ENCODE measurements at places on chromosomes 6 and 20.

DNA sequence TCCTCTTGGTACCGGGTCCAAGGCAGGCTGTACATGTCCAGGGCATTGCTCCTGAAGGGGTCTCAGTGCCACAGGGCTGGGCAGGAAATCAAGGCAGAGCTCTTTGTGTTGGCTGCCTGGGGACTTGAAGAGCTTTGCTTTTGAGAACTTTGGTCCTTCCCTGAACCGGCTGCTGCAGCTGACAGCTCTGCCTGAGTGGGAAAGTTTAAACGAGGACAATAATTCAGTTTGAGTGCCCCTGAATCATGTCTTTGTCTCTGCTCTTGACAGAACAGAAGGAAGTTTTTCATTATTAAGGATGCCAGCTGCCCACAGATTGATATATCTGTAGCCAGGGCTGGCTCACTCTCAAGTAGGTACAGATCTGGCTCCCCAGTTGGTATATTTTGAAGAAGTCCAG is 56.1 kb downstream of the ANKRD6 start:
- no peak for DNase-seq

DNA sequence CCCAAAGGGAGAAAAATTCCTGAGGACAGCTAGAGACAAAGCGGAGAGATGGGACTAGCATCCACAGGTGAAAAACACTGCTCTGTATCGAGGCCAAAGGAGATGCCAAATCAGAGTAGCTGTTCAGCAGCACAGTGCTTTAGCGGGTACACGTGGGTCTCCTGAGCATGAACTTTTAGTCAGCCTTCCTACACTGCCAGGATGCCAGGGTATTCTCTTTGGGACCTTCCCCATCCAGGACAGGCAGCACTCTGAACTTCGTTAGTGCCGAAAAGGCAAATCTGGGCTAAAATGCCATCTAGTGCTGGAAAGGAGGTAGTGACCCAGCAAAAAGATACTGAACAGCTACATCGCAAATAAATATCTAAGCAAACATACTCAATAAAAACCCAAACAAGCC is 64.9 kb downstream of the C6orf58 start:
- DNase-seq, result peak; percentile 4

- DNase-seq, result no peak
Measured at GRCh38 chr6:83510791-83511190, 1.5 kb upstream of the PRSS35 start.

DNA sequence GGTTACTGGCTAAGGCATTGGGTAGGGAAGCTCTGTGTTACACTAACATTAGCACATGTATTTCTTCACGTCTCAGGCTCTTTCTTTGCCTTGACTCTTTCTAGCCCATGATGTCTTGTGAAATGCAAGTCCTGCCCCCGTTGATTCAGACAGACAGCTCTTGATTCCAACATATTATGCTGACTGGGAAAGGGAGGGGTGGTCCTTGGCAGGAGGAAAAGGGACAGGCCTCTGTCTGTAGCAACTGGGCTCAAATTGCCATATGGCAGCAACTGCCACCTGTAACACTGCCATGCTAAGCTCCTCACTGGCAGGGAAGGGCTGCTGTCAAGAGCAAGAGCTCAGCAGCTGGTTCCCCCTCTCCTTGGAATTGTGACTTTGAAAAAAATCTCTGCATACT is 5.7 kb upstream of the KCNK15 start:
- DNase-seq, result no peak

DNA sequence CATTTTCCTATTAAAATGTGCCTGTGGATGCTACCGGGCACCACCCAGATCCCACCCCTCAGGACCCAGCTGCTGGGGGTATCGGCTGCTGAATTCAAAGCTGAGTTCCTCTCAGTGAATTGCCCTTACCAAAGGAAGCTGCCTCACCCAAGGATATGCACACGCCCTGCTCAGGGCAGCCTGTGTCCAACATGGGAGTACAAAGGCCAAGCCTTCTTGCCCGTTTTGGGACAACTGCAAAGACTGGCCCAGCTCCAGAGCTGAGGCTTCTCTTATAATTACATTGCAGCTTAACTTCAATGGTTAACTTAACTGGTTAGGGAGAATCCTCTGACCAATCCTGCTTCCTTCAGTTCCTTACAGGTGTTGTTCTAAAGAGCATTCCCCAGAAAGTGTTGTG is 19.8 kb upstream of the FANCE start:
- DNase-seq, result no peak

GRCh38 chr20:38021087-38021772 is 12.0 kb downstream of the TTI1 start:
- no peak for DNase-seq

DNA sequence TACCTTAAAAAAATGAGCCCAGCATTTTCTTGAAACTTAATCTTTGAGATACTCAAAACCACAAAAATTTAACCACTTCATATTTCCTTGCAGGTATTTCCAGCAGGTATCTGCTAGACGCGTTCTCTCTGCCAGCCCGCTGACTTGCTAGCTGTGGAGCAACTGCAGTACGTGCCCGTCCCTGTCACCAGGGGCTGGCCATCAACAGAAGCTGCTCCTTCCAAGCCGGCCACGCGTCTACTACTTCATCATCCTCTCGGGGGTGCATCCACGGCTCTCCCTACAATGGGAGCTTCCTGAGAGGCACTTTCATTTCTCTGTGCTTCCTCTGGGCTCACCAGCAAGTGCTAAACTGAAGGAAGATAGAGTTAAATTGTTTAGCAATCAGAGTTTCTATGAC is 132.4 kb downstream of the DTNBP1 start:
- DNase-seq, result no peak

- DNase-seq, result no peak
Measured at GRCh38 chr6:52375780-52376556, 14.0 kb downstream of the PAQR8 start.

DNA sequence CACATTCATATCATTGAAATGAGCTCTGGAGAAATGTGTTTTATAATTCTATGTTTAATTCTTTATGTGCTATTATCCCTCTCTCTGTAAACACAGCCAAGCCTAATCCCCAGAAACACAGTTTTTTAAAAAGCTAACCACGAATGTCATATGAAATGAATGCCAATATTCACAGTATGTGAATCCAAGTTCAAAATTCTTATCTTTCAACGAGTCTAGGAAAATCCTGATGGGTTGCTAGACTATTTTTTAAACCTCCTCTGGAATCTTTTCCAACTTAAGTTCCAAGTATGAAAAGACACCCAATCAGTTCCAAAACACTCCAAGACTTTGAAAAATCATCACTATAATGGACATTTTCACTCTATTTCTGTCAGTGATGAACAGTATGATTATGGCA is 689.3 kb downstream of the HACE1 start:
- DNase-seq, result no peak

DNA sequence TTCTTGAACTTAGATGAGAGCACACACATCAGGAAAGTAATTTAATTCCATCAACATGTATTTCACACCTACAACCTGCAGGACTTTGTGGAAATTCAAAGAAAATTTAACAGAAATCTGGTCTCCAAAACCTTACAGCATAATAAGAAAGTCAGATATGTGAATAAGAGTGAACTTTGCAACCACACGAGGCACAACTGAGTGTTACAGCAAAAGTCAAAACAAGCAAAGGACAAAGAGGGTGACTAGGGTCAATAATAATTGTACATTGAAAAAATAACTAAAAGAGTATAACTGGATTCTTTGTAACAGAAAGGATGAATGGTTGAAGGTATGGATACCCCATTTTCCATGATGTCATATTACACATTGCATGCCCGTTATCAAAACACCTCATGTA is 113.8 kb downstream of the MTFR2 start:
- no peak for DNase-seq

- no peak for DNase-seq
Measured at GRCh38 chr6:79812195-79812594, 135.2 kb downstream of the ELOVL4 start.

DNA sequence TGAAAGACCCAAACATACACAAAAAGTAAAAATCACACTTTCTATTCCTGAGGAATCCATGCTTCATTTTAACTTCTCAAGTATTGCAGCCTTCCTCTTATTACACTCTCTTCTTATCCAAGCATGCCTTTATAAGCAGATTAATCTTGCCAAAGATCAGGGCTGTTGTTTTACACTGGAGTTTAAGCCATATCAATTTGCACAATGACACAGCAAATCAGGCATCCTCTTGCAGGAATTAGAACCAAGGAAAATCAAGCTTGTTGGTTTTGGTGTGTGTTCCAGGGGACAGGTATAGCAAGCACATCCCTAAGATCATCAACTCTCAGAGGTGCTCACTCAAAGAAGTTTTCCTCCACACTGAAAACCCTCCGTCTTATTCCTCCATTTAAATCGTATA is 69.5 kb downstream of the CYP39A1 start:
- DNase-seq, result peak; percentile 23

DNA sequence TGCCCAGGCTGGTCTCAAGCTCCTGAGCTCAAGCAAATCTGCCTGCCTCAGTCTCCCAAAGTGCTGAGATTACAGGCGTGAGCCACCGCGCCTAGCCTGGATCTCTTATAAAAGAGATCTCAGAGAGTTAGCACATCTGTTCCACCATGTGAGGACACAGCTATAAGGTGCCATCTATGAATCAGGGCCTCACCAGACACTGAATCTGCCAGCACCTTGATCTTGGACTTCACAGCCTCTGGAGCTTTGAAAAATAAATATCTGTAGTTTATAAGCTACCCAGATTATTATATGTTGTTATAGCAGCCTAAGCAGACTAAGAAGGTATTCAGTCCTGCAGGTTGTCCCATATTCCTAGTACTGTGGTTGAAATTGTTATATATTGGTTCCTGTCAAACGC is 33.2 kb upstream of the SHLD1 start:
- no peak for DNase-seq

DNA sequence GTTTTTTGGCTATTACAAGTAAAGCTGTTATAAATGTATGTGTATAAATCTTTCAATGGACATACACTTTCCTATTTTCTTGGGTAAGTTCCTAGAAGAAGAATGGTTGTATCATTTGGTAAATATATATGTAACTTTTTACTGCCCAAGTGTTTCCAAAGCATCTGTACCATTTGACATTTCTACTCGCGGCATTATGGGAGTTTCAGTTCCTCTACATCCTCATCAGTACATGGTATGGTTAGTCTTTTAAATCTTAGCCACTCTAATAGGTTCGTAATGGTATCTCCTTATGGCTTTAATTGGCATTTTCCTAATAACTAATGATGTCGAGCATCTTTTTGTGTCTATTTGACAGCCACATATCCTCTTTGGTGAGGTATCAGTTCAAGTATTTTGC is 12.9 kb downstream of the SNPH start:
- no peak for DNase-seq

DNA sequence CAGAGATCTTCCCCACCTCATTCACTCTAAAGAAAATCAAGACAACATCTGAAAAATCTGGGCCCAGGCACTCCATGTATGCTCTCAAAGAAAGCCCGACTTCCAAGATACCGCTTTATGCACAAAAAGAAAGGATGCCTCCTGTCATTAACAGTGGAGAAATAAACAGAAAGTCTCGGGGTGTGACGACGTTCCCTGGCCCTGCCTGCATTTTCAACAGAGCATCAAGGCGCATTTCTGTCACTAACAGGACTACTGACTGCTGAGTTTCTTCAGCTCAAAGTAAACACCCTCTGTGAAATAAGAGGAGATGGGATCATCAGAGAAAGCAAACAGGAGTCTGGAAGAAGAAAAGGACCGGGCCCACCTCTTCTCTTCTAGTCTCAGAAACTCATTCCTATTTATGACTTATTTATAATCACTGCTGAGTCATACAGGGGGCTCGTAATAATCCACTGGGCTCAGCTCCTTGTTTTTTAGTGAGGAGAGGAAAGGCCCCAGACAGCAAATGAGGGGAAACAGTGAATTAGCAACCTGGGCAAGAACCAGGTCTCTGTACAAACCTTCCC is 99.7 kb downstream of the ZMYND8 start:
- DNase-seq, result no peak

DNA sequence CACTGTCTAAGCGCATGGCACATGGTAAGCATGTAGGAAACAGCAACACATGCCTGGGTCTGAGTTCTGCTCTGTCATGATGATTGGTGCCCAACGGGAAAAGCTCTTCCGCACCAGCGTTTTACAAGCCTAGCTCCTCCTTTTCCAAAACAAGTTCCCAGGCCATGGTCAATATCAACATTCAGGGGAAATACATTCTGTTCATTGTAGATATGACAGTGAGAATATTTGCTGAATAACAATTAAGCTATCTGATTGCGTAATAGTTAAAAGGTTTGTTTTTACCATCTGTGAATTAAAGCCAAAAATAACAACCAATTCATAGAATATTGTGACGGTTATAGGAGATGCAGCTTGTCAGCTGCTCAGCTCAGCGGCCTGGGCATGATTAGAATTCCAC is 404.3 kb upstream of the SLC35B3 start:
- DNase-seq, result no peak

GRCh38 chr6:136365776-136366354 is 76.2 kb upstream of the BCLAF1 start:
- no peak for DNase-seq

DNA sequence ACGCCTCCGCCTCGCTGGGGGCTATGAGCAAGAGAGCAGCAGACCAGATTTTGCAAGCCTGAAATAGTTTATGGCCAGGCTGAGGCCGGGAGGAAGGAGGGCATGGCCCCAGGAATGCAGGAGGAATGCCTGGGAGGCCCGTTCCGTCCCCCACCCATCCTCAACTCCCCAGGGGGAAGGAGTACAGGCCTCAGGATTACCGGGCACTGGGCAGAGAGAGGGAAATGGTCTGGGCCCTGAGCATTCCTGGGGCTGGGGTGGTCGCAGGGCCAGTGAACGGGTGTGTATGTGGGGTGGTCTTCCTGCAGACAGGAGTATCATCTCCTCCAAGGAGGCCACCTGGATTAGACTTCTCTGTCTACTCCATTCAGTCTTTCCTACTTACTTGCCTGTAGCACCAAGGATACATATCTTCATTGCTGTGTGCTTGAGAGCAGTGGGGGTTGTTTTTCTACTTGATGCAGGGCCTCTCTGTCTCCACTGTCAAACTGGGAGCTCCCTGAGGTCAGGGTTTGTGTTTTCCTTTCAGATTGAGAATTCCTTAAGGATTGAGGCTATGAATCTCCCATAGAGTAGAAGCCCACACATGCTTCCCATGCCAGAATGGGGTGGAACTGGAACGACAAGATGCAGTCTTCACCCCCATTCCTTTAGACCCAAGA is 81.3 kb downstream of the VEGFA start:
- DNase-seq, result no peak

- no peak for DNase-seq
Measured at GRCh38 chr6:31734821-31735406, 1.4 kb downstream of the CLIC1 start.

DNA sequence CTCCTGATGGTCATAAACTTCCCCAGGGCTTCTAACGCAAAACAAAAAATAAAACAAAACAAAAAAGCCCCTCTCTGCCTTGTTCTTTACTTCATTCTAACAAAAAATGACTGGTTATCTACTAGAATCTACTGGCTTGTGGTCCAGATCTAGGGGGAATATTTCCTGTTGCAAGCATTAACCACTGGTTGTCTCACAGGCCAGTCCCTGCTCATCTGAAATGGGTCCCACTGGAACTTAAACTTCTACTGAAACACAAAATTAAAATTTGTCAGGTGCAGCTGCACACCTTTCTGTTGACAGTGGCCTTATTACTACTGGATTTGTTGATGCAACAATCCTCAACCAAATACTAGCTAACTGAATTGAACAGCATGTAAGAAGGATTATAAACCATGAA is 5.5 kb downstream of the SIRPG start:
- no peak for DNase-seq
